T-helper 1 cell (primary cell): ENCODE measurements at places on chromosomes 6 and 20.

- no peak for DNase-seq
Observed at GRCh38 chr20:12252793-12253192, 335.1 kb downstream of the BTBD3 start.

GRCh38 chr6:70131528-70131927, 171.4 kb downstream of the COL9A1 start:
- no peak for DNase-seq

DNA sequence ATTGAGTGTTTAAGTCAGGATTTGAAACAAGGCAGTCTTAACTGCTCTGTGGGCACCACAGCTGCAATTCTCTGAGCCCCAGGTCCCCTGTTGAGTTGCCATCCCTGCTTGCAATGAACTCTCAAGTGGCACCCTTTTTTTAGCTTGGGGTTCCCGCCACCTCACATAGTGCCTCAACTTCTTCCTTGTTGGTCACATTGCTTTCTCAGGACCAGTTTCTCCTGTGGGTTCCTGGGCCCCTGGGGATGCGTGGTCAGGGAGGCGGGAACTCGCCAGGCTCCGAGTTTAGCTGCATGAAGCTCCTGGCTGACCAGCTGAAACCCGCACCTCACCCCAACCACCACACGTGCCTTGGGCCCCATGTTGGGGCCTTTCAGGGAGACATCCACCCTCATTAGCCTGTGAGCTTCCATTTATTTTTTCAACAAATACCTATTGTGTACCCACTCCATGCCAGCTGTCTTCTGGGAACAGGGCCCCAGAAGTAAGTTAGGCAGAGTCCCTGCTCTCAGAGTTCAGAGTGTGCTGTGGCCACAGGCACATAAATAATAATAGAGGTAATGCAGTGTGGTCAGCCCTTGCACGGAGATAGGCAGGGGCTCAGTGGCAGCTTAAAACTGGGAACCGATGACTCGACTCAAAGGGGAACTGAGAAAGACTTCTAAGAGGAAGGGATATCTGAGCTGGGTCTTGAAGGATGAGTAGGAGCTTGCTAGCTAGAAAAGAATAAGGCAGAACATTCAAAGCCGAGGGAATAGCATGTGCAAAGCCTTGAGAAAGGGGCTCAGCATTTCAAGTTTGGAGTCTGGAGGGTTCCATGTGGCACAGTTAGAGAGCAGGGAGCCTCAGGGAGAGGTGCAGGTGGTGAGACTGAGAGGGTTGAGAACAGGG, 33.9 kb upstream of the FAM83D start:
- DNase-seq = no peak

DNA sequence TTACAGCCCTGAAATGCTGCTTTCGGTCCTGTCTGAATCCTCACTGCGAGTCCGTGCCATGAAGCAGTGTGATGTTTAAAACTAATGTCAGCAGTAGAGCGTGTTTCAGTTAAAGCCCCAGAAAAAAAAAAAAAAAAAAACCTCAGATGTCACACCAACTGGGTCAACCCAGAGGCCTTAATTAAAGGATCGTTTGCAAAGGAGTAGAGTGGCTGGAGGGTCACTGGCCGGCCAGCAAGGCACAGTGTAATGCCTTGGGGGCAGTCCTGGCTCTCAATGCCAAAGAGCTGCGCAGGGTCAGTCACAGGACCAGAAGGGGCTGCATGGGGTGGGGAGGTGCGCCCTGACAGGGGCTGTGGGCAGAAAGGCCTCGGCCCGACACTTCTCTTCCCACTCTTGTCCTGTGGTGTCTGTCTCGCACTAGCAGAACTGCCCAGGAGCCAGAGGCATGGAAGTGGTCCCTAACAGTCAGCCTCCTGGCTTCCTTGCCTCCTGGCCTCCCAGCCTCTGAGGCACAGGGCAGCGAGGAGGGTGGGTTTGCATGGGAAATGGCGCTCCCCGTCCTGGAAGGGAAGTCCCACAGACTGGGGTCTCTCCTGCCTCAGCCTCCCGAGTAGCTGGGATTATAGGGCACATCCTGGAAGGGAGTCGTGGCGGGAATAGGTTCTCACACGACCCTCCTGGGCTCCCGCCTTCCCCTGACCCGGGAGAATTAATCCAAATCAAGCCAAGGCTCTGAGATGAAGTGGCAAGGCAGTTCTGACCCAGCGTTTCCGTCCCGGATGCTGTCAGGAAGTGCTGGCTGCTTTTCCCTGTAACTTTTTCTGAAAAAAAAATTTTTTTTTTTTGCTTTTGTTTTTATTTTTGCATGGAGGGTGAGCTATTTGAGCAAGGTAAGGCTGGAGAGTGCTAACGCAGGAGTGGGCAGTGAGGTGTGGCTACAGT, 53.7 kb upstream of the MPC1 start:
- DNase-seq = no peak

DNA sequence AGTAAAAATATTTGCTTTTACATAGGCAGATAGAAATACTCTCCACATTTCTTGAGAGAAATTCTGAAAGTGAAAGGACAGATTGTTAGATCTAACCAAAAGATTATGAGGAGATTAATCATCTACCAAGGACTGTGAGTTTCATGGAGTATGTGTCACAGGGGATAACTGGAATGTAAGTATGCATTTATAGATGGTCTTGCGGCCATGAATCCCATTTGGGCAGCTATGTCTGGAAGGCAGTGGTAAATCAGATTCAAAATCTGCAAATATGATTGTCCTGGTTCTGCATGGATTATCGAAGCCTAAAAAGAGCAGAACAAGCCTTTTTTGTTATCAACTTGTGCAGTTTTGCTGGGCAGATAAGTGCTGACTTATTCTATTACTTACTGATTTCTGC, 293.8 kb downstream of the RFPL4B start:
- no peak for DNase-seq

DNA sequence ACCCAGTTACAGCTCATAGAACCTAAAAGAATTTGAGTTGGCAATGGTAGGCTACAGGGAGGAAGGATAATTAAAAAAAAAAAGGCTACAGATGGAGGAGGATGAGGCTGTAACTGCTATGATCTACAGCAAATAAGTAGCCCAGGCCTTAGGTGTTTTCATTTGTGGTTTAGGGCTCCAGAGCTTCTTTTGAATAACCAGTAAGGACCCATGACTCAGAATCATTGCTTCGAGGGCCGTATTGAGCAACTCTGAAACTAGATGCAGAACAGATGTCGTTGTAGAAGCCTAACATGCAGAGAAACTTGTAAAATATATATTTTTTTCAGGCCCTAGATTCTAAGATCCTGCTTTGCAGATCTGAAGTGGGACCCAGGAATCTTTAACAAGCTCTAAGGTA, 19.0 kb upstream of the ASIP start:
- no peak for DNase-seq
